ENCODE measurements at places on chromosomes 6 and 20.

GRCh38 chr6:168355716-168356522, 36.3 kb upstream of the DACT2 start:
- peak; percentile 37 for DNase-seq

DNA sequence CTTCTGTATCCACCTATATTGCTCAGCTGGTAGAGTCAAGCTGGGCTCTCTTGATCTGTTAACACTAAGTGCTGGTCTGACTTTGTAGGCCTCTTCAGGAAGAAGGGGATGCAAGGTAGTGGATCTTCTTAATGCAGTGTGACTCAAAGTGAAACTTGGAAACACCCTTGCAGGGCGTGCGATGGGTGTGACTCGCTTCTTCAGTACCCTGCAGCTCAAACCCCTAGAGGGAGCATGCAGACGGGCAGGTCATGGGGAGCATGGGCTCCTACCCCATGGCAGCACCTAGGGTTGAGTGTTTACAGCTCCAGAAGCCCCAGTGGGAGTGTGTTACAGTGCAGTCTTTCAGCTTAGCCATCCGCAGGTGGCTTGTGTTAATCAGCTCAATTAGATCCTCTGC, 757 bp upstream of the SAMD3 start:
- peak; percentile 80 for DNase-seq

DNA sequence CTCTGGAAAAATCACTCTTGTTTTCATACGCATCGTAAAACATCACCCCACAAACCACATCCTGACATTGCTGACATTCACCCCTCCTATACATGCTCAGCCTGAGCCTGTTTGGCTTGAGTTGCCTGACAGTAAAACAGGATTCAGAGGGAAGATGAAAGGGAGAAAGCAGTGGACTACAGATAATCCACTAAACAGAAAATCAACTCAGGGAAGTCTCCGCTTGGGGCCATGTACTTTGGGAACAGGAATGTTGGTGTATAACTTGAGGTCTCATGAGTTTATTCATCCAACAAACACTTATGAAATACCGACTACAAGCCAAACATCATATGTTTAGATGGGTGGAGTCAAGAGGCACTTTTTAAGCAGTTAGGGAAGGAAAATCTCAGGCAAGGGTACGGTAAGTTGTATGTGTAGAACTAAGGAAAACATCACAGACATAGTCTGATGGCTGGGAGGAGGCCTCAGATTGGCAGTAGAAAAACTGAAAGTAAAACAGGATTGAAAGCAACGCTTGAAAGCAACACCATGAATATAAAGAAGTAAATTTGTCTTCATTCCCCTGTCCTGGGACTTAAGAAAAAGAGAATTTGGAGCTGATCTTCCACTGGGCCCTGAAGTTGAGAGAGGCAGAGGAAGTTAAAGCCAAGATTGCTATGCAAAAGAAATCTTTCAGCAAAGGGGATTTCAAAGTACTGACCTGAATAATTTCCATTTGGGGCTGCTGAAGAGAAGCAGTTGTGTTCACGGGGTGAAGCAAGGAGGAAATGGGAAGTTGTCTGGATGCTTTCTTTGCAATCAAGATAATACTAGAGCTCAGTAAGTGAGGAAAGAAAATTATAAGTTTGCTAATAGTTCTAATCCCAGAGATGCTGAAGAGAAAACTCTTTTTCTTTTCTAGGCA, 28.8 kb downstream of the PDE7B start:
- peak; percentile 70 for DNase-seq

DNA sequence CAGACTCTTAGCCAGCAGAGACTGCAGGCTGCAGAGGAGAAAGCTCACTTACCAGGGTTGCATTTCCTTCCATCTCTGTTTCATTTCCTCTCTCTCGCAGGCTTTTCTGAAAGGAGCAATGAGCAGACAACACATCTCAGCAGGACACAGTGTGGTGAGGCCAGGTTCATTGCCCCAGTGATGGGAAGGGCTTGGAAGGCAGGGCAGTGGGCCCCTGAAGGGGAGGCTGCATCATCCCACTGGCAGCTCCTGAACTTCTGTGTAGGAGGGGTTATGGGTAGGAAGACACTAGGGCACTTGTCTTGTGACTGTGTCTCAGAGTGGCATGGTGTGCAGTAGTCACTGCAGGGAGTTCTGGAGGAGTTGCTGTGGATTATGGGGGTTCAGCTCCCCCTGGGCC, 246.8 kb downstream of the QKI start:
- DNase-seq: no peak

DNA sequence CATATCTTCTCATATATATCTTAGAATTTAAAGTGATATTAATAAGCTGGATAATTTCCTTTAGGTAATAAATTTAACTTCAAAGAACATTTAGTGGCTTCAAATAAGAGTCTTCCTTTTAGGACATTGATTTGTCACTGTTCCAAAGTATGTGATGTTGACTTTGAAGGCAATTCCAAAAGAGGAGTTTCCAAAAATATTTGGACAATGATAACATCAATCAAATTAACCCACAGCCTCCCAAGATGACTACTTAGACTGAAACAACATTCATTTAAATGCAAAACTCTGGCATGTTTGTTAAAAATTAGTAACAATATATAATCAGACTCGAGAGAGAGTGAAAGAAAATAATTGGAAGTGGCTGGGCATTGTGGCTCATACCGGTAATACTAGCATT, 211.1 kb downstream of the OGFRL1 start:
- no peak for DNase-seq

DNA sequence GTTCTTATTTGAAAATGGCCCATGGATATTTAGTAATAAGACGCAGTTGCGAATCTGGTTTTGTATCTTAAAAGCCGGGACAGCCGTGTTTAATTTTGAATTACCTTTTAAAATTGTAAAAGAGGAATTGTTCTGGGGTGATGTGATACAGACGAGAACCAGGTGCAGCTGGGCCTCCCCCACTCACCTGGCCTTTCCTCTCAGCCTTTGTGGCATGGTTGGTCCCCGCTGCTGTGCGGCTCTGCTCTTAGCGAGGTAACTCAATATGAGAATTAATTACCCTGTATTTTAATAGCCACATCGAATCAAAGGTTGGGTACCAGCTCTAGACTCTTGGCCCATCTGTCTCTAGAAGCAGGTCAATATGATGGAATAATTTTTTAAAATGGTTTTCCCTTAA, 56.5 kb upstream of the DACT2 start:
- no peak for DNase-seq

DNA sequence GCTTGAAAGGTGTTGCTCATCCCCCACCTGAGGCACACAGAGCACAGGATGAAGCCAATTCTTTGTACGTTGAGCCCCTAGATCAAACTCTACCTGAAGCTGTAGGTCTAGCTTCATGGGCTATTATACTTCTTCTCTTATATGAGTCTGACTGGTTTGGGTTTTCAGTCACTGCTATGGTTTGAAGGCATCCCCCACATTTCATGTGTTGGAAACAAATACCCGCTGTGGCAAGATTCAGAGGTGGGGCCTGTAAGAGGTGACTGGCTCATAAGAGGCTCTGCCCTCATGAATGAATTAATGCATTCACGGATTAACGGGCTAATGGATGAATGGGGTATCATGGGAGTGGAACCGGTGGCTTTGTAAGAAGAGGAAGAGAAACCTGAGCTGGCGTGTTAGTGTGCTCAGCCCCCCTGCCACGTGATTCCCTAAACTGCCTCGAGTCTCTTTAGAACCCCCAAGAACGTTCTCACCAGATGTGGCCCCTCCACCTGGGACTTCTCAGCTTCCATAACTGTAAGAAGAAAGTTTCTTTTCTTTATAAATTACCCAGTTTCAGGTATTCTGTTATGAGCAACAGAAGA, 39.2 kb downstream of the PREX1 start:
- DNase-seq: peak; percentile 33

GRCh38 chr6:64050590-64050989, 415.0 kb downstream of the PHF3 start:
- DNase-seq: no peak

- no peak for DNase-seq
Measured at GRCh38 chr6:107574856-107575255, 84.9 kb downstream of the SOBP start.

DNA sequence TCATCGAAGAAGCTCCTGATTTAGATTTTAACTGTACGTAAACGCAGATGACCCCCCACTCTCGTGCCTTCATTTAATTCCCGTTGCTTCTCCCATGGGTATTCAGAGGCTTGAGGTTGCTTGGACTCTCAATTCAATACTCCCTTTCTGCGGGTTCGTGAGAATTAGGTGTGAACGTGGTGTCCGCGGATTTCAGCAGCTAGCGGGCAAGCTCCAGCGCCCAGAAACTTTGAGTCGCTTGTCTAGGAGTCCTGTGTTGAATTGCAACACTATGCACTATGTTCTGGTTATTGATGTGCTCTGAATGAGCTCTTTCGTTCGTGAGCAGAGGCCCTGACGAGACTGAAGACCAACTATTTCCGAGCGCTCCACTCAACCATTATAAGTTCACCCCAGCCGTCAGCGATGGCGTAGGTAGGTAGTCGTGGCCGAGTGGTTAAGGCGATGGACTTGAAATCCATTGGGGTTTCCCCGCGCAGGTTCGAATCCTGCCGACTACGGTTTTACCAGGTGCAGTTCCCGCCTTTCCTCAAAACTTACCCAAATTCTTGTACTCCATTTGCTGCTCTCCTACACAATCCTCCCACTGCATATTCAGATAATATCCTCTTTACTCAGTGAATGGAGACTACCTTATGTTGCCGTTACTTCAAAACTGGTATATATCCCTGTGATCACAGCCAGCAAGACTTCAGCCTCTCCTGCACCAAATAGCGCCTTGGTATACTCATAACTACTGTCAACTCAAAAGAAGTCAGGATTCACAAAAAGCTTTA, 72.6 kb upstream of the ZNF184 start:
- peak; percentile 91 for DNase-seq

- DNase-seq: no peak
Measured at GRCh38 chr6:137005073-137005472, 39.7 kb downstream of the IL20RA start.

GRCh38 chr6:131013495-131013894, 49.5 kb downstream of the EPB41L2 start:
- no peak for DNase-seq

- DNase-seq: no peak
Measured at GRCh38 chr20:3121271-3121911, 36.9 kb upstream of the AVP start.

DNA sequence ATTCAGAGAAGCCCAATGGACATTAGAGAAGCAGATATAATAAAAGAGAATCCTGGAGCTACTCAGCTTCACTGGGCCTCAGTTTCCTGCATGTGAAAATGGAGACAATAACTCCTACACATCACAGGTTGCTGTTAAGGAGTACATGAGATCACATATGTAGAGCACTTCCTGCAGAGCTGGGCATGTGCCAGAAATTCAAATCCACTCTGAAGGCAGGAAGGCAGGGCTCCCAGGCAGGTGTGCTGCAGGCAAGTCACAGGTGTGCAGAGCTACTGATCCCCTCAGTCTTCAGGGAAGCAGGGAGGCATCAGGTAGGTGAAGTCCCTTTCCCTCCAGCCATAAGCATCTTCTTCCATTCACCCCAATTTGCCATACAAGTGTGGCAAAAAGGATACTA, 48.0 kb downstream of the DST start:
- peak; percentile 3 for DNase-seq

DNA sequence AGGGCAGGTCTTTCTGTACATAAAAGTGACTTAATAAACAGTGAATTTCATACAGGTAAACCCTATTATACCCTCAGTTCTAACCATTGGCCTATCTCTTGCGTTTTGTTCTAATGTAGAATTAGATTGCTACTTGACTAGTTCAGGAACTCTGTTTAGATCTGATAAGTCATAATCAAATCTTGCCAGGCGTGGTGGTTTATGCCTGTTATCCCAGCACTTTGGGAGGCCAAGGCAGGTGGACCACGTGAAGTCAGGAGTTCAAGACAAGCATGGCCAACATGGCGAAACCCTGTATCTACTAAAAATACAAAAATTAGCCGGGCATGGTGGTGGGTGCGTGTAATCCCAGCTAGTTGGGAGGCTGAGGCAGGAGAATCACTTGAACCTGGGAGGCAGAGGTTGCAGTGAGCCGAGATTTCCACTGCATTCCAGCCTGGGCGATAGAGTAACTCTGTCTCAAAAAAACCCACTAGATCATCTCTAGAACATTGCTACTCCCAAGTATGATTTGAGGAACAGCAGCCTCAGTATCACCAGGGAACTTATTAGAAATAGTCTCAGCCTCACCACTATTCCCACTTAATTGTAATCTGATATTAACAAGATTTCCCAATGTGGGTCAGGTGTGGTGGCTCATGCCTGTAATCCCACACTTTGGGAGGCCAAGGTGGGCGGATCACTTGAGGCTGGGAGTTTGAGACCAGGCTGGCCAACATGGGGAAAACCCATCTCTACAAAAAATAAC, 12.2 kb downstream of the GTPBP2 start:
- no peak for DNase-seq

GRCh38 chr6:140779341-140779740, 1353.4 kb upstream of the GJE1 start:
- no peak for DNase-seq

GRCh38 chr20:56417911-56418310, 5.9 kb downstream of the CASS4 start:
- no peak for DNase-seq

DNA sequence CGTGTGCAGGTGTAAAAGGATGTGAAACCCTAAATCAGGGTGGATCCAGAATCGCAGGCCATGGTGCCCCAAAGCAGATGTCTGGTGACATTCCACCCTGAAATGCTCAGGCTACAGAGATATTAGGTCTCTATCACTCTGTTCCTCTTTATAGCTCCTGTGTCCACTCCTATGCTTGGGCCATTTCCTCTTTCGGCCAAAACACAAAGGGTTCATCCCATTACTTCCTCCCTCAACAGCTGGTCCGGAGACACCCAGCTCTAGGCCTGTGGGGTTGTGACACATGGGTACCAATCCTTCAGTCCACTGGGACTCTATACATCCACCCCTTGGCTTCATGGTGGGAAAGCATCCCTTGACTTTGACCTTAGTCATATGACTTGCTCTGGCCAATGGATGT, 1.7 kb upstream of the SIGLEC1 start:
- no peak for DNase-seq

GRCh38 chr6:130993292-130993765, 69.7 kb downstream of the EPB41L2 start:
- no peak for DNase-seq

DNA sequence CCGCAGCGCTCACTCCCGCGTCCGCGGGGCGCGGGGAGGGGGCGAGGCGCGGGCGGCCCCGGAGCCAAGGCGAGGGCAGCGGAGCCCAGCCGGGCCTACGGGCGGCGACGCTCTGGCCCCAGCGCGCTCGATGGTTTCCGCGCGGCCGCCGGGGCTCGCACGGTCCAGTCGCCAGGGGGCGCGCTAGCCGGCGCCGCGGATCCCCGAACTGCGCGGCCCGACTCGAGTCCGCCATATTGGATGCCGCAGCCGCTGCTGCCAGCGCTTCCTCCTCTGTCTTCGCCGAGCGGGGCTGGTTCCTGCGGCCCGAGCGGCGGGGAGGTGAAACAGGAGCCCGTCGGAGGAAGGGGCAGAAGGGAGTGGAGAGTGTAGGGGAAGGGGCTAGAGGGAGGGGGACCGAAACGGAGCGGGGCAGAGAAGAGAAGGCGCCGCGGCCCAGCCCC, at the start of gene SCAF8:
Gene SCAF8, plus strand, starts transcription at position 234 of the 443 bp plus-strand sequence. CDS start 485 bp downstream, outside the sequence.
- DNase-seq: peak; percentile 84

GRCh38 chr6:42783177-42783875, 1.5 kb downstream of the BICRAL start:
- peak; percentile 67 for DNase-seq

GRCh38 chr6:7418238-7418905, 28.8 kb downstream of the RIOK1 start:
- no peak for DNase-seq
